ENCODE measurements at places on chromosomes 3 and 15.

- DNase-seq = no peak
These were observed 192.3 kb upstream of the ARHGEF26 start for GRCh38 chr3:153928851-153929250.

DNA sequence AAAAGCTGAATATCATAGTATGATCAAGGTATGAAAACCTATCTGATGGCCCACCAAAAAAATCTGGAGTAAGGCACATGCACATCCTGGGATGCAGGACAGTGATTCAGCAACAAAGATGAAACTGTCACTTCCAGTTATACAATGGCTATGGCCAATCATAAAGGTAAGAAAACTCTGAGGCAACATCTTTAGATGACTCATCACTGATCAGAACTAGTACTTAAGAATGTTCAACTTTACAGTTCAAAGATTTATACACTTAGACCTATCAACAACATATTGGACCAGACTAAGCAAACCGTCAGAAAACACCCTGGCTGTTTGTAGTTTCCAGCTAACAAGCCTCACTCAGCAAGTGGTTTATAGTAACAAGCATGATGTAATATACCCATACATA is 21.3 kb upstream of the PLCH1 start:
- no peak for DNase-seq

GRCh38 chr3:133627789-133628188 is 34.0 kb downstream of the TOPBP1 start:
- DNase-seq = no peak

- no peak for DNase-seq
These were observed 28.3 kb downstream of the SRP14 start for GRCh38 chr15:40010686-40011085.

- DNase-seq = peak; percentile 11
These were observed 21.4 kb upstream of the IGDCC3 start for GRCh38 chr15:65399001-65399706.

GRCh38 chr3:70808881-70809280 is 496.4 kb upstream of the MDFIC2 start:
- DNase-seq = no peak

- DNase-seq = no peak
These were observed 25.4 kb upstream of the SPPL2A start for GRCh38 chr15:50790778-50791453.

- DNase-seq = no peak
These were observed 22.0 kb downstream of the TMEM158 start for GRCh38 chr3:45204136-45204535.

DNA sequence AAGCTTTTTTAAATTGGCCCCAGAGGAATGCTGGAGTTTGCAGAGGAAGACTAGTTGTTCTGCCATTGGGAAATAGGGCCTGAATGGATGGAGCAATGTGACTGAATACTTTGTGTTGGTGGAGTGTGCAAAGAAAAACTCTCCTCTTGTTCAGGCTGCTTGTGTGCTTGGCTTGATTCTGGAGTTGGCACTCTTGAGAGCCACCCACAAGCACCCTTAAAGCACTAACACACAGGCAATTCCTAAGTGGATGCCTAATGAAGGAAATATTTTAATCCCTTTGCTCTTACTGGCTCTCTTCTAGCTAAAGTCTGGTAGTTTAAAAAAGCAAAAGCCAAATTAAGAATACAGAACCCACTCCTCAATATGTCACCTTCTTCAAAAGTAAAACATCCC is 304.4 kb upstream of the C2CD4B start:
- no peak for DNase-seq

DNA sequence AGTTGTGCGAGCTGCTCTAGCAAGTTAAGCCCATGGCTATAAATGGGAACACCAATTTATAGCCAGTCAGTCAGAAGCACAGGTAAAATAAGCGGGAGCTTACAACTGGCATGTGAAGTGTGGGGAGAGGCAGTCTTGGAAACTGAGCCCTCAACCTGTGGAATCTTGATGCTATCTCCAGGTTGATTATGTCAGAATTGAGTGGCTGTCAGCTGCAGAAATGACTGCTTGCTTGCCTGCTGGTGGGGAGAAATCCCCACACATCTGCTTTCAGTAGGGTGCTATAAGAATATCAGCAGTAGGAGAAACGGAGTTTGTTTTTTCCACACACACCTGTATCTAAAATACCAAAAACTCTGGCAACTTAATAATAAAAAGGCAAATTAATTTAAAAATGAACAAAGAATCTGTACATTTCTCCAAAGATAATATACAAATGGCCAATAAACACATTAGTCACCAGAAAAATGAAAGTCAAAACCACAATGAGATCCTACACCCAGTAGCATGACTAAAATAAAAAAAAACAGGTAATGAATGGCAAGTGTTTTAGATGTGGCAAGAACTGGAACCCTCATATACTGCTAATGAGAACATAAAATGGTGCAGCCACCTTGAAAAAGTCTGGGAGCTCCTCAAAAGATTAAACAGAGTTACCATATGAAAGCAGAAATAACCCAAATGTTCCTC is 26.0 kb upstream of the MAP4 start:
- no peak for DNase-seq

- DNase-seq = no peak
These were observed 352.6 kb downstream of the CGGBP1 start for GRCh38 chr3:87706176-87706575.

GRCh38 chr3:53194210-53195065 is 33.4 kb downstream of the PRKCD start:
- peak; percentile 80 for DNase-seq

- no peak for DNase-seq
These were observed 39.6 kb downstream of the C3orf38 start for GRCh38 chr3:88189361-88189810.

DNA sequence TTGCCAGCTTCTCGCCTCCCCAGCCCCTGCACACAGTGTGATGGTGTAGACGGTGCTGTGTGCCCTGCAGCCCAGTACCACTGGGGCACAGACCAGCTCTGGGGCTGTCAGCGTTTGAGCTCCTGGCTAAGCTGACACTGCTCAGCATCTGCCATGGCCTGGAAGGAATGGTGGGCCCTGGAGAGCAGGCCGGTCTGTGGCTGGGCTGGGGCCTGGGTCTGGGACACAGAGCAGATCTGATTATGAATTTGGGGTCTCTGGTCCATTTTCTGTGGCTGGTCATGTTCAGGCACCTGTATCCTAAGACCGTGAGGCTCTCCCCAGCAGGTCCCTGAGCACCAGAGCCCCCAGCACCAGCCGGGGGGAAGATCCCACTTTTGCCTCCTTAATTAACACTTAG is 34.7 kb downstream of the HCN4 start:
- DNase-seq = no peak

DNA sequence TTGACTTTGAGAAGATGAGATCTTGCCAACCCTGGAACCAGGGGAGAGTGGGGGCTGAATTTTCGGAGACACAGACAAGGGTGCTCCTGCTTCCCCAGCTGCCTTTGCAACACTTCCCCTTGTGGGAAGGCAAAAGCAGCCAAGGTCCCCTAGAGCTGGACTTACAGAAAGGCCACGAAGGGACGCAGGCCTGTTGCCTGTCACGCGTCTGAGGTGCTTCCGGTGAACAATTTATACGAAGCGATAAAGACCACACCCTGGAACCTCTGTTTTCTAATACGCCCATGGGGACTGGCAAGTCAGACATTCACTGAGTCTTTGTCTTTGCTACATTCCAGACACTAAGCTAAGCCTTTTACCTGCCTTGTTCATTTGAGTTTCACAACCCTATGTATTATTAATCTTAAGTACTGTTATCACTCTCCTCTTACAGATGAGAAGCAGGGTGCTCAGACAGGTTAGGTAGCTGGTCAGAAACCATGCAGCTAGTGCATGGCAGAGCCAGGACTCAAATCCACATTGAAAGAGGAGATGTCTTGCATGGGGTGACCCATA is 13.2 kb downstream of the MEGF11 start:
- no peak for DNase-seq

DNA sequence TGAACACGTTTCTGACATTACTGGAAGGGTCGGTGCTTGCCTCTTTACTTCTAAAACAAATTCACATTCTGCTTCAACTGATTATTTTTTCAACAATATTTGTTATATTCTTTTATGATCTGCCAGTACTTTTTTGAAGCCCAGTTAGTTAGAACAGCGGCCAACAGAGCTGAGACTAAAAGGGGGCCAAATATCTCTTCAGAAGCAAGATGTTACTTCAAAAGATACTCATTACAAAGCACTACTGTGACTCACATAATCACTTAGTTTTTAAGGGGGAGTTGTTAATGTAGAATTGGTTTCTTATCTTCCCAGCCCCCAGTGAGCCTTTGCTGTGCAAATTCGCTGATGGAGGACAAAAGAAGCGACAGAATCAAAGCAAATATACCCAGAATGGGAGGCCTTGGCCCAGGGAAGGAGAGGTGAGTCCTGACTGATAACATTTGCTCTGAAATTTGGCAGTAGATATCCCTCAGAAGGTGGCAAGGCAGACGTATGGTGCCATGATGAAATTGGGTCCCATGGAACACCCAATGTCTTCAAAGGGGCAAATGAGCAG is 587.8 kb downstream of the RBMS3 start:
- DNase-seq = no peak

DNA sequence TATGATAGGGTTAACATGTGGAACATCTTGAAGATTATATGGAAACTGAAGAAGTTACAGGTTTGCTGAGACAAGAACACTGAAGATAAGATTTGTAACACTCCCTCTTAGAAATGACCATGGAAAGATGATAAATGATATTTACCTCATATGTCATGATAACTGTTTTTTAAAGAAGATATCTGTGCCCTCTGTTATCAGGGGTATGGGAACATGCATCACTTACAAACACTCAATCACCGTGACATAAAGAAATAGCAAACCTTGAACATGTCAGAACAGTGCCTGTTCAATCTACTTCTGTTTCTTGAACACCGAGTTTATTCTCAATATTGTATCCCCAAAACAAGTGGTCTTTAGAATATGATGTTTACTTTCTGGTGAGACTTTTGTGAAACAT is 149.4 kb downstream of the ROBO2 start:
- no peak for DNase-seq

- DNase-seq = no peak
These were observed 85.8 kb downstream of the THBS1 start for GRCh38 chr15:39666677-39667076.

DNA sequence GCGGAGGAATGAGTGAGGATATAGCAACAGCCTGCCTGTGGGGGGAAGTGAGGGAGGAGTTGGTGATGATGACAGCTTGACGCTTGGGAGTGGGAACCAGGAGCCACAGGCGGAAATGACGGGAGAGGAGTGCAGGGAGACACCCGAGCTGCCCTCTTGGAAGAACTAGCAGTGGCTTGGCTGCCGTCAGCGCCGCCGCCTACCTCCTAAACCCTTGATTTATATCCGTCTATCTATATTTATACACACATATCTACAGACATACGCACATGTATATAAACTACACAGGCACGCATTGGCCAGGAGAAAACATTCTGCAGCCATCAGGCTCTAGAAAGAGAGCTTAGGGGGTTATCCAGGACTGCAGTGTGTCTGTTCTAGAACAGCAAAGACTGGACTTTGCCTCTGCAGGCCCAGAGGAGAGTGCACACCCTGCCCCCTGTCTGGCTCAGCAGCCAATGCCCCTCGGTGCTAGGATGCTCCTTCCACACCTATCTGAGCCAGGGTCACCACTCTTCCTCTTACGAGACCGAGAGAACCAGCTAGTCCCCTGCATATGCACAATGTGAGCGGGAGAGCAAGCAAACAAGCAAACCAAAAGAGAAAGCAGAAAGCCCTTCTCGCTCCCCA is 45.3 kb upstream of the MAGEF1 start:
- peak; percentile 81 for DNase-seq

Measured in Right ventricle myocardium inferior (tissue), 1 donor.